BE2C (cell line): ENCODE measurements at places on chromosomes 3 and 15.

DNA sequence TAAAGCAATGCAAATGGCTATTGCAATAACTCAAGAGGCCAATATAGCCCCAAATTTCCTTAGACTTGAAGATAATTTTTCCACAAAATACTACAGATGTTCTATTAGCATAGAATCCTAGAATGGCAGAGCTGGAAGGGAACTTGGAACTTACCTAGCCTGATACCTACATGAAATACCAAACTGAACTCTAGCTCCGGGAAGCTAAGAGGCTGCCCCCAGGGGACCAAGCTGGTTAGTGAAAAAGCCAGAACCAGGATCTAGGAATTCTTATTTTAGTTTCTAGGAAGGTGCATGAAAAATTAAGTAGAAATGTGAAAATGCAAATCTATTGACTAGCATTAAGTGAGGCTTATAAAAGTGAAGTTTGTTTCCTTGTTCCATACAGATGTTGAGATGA is 256.0 kb upstream of the CBLB start:
- peak; percentile 32 for DNase-seq

DNA sequence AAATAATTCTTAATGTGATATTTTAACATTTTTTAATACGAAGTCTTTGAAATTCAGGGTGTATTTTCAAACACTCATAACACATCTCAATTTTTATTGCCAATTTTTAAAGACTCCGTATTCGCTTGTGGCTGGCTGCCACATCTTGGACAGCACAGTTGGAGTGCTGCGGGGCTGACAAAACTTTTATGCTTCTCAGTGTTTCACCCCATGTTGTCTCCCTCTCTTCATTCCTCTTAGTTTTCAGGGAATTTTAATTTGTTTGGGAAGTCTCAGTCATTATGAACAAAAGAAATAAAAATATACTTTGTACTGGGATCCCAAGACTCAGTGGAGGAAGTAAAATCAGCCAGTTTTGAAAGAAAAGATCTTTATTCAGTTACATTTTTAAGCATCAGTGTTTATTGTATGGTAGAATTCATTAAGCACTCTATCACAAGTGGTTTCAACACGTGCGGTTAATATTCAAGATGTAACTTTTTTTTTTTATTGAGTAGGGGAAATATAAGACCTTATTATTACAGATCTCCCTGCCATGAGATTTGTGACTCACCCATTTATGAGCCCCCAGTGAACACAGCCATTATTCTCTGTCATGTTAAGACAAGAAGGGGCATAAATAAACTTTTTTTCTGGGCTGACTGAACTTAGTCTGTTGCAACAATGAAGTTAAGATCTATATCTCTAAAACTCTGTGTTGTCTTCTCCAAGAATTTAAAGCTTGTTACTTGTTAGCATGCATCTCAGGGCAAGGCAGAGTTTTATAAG is 26.8 kb downstream of the KAT2B start:
- no peak for DNase-seq

GRCh38 chr15:79283252-79284048 is 928 bp downstream of the ANKRD34C start:
- peak; percentile 28 for DNase-seq

DNA sequence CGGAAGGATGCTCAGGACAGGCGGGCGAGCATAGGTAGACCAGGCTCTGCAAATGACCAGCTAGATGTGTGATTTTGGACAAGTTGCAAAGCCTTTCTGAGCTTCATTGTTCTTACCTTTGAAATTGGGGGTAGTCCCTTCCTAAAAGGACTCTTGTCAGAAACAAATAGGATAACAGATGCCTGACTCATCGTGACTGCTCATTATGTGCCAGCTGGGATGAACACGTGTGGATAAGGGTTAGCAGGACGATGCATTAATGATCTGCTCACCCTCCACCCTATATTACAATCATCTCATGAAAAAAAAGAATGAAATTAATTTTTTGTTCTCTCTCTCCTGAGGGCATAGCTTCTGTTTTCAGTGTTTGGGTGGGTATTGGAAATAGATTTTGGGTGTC is 223.4 kb downstream of the NR2F2 start:
- DNase-seq: no peak

GRCh38 chr3:143529798-143530197 is 318.5 kb downstream of the SLC9A9 start:
- DNase-seq: no peak

- no peak for DNase-seq
These were observed 60.9 kb upstream of the NPHP3 start for GRCh38 chr3:132783152-132783551.

GRCh38 chr3:33278163-33278562 is 921 bp downstream of the FBXL2 start:
- DNase-seq: no peak

DNA sequence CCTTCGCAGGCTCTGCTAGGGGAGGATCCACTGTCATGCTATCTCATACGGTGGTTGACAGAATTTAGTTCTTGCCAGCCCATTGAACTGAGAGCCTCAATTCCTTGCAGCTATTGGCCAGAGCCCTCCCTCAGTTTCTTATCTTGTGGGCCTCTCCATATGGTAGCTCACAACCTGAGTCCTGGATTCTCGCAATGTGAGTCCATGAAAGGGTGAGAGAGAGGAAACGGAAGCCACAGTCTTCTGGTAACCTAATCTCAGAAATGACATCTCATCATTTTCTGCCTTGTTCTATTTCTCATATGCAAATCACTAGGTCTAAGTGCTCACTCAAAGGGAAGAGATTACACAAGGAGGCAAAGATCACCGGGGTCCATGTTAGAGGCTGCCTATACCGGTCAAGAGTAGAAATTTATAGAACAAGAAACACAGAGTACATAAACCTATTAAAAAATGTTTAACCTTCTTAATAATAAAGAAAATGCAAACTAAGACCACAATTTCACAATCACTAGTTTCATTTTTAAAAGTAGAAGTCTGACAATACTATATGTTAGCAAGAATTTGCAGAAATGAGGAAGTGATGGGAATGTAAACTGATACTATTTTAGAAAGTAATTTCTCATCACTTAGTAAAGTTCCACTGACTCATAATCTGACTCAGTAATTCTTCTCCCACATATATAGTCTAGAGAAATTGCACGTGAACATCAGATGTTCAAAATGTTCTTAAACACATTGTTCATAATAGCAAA is 378.4 kb upstream of the AGTR1 start:
- no peak for DNase-seq

DNA sequence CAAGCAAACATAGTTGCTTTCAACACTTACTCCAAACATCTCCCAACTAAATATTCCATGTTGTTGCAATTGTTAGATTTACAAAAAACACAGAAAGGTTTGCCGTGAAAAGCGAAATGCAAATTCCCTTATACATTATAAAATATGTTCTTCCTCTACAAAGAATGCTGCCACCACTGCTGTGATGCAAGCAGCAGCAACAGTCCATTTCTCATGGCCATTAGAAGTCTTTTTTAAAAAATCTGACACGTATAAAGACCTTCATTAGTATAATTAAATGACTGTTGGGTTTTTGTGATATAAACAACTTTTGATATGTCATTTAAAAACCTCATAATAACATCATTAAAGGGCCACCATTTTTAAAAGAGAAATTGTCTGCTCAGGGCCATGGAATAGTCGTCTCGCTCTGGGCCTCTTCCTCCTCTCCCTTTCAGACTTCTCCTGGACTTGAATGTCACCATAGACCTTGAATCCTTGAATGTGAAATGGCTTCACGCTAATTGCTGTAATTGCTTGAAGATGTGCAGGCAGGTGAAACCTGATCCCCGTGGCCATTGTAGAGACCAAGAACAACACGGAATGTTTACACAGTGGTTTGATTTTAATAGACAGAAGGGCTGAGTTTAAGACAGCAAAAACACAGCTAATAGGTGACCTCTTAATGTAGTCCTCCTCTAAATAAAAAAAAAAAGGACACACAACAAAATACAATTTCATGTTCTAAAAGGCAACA is 450.4 kb downstream of the FOXP1 start:
- no peak for DNase-seq

DNA sequence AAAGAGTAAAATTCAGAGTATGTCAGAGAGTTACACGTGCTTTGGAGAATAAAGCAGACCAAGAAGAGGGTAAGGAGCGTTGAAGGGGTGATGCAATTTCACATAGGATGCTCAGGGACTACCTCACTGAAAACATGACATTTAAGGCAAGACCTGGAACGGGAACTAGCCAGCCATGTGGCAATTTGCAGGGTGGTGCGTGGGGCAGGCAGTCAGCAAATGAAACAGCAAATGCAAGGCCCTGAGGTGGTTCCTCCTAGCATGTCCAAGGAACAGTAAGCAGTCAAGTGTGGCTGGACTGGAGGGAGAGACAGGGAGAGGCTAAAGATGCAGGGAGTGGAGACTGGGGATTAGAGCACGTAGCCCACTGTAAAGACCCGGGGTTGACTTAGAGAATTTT is 146.1 kb upstream of the LPP start:
- DNase-seq: no peak

GRCh38 chr3:161548301-161548700 is 51.7 kb downstream of the OTOL1 start:
- DNase-seq: no peak

DNA sequence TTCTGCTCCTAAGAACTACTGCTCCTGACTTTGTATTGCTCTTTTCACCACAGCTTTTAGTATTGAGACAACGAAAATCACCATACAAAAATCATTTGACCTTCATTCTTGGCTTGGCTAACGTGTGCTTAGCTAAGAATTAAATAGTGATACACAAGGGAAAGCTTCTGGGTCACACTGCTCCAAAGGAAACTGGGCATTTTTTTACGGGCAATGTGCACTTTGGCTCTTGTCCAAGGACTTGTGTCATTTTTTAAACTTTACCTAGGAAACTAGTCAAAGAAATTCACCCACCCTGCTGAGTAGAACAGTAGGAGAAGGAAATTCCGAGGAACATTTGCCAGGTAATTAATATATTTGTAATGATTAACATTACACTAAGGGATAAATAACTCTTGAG is 19.8 kb downstream of the WDR72 start:
- no peak for DNase-seq

DNA sequence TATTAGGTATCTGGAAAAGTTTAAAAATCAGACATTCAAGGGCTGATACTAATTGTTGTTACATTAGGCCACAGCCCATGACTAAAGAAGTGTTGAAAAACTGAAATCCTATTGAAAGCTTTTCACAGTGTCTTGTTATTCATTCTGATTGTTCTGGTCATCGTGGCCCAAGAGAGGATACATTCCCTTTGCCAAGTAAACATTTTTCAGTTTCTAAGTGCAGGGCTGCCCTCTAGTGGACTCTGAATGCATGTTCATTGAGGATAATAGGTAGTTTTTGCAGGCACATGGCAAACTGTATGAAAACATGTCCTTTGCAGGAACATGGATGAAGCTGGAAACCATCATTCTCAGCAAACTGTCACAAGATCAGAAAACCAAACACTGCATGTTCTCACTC is 181.1 kb downstream of the MYRIP start:
- DNase-seq: peak; percentile 47

- DNase-seq: no peak
These were observed 44.1 kb upstream of the VILL start for GRCh38 chr3:37946531-37946889.

- DNase-seq: peak; percentile 54
These were observed 142.3 kb downstream of the KLHL25 start for GRCh38 chr15:85652457-85652856.

GRCh38 chr3:157442729-157443128 is 6.1 kb downstream of the PTX3 start:
- no peak for DNase-seq

GRCh38 chr3:38834110-38834509 is 18.1 kb upstream of the SCN10A start:
- DNase-seq: peak; percentile 35

DNA sequence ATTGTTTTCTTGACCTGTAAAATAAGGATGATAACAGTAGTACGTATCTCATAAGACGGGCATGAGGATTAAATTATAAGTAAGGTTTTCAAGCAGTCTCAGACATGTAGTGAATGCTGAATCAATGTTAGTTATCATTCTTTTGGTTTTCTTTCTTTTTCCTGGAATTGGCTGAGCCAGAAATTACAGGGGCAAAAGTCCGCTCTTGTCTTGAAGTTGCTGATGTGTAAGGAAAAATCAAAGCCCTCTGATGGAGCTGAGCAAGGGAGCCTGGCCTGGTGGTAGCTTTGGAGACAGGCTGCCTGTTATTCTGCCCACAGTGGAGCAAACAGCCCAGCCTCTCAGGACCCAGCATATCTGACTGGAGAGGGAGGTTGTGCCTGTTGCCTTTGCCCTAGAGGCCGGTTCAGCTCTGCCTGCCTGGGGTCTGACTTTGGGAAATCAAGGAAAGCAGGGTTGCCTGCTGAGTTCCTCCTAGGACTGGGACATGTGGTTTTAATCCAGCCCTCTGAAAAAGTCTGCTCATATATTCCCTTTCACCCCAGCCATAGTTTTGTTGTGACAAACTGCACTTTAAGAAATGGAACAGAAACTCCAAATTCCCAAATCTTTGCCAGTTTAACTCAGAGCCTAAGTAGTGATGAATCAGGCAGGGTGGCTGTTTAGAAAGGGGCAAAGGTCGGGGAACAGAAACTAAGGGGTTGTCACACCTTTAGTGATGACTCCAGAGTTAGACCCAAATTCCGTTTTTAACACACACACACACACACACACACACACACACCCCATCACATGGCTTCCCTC is 40.1 kb downstream of the GASK1A start:
- no peak for DNase-seq
